Stimulated activated CD8-positive, alpha-beta memory T cell treated with anti-CD3 and anti-CD28 coated beads, Interleukin-2, amount 100 ng/mL, for 1 hour (primary cell): ENCODE measurements at places on chromosomes 4 and X.

DNA sequence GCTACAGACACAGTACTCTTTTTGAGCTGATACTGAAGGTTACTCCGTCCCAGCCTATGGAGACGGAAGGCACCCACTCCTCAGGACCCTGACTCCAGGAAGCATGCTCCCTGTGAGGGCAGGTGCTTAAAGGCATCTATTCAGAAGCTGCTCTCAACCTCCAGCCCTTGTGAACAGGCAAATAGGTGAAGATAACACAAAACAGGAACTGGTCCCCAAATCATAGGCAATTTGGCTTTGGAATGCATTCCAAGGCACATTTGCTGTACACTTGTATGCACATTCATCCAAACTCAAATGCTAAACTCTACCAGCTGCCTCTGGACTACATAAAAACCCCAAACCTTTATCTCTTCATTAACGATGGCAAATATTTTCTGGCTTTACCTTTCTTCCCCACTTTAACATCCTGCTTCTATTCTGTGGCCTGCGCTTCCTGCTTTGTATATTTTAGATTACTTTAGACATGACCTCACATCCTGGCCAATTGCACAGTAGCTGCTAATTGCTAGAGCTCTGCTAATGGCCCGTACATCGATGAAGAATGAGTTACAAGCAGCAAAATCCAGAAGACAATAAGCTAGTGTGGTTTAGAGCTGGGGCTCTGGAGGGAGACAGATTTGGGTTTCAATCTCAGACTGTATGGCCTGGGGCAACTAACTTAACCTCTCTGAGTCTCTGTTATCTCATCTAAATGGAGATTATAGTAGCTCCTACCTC, 3.2 kb downstream of the SEL1L3 start:
- no peak for DNase-seq

GRCh38 chrX:316351-317325, 2.0 kb downstream of the GTPBP6 start:
- no peak for DNase-seq

- DNase-seq = no peak
These were observed 93.3 kb upstream of the PDE5A start for GRCh38 chr4:119721878-119722277.

- no peak for DNase-seq
These were observed 120.1 kb downstream of the NKX6-1 start for GRCh38 chr4:84378983-84379382.
